ENCODE measurements at places on chromosomes 6 and 20.

GRCh38 chr20:43831481-43832065 is 83.1 kb upstream of the TOX2 start:
- DNase-seq, result no peak

DNA sequence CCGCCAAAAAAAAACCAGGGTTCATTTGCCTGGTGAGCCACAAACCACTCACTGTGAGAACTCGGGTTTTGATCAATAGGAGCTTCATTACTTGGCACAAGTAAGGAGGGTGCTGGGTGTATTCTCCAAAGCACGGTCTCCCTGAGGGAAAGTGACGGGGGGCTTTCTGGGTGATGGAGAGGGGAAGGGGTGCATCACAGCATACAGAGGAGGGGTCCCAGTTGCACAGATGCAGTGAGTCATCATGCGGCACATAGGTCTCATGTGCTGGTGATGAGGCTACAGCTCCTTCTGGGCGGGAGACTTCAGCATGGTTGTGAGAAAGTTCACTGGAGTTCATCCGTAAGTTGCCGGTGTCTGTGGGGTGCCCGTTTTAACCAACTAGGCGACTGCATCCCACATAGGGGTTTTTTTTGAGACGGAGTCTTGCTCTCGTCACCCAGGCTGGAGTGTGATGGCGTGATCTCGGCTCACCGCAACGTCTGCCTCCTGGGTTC is 36.2 kb downstream of the SUN5 start:
- DNase-seq, result no peak

DNA sequence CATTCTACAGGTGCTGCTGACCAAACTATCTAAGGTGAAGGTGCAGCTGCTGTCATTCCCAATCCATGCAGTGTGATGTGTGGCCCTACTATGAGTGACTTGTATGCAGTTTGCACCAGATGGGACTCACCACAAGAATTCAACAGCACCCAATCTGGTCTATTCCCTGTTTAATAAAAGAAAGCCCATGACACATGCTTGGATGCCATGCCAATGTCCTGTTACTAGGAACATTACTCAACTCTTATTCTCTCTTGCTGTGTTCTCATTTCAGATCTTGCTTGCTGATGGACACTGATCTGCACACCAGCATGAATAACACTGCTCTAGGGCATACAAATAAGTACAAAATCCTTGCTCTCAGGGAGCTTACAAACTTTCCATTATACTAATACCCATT is 221.6 kb upstream of the CDYL start:
- no peak for DNase-seq

DNA sequence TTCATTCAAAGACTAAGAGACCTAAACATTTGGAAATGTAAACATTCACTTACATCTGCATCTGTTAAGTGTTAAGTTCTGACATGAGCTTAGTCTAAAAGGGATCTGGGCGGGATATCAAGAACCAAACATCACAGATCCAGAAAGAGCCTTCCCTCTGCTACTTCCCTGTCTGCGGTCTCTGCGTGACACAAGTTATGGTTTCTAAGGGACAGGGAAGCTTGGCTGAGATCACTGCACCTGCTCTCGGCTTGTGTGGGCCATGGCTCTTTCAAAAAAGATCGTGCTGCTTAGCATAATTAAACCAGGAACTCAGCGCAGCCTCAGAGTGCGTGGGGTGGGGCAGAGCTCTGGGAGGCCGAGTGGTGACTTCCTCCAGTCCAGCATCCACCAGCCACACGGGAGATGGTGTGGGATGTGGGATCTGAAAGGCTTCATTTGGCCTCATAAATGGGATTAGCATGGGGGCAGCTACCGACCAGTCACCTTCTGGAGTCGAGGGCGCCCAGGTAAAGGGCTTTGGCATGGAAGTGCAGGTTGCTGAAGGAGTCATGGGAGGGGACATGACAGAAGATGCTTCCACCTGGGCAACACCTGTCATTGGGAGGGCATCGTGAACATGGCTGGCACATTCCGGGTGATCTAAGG is 16.7 kb upstream of the RAMACL start:
- DNase-seq, result no peak

DNA sequence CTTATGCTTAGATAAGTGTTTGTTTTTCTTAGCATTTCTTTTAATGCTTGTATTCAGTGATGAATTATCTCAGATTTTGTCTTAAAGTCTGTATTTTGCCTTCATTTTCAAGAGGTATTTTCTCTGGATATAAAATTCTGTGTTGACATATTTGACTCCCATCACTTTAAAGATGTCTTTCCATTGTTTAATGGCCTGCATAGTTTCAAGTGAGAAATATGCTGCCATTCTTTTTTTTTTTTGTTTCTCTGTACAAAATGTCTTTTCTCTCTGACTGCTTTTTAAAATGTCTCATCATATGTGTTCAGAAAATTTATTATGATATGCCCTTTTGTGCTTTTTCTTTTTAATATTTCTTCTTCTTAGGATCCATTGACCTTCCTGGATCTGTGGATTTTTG is 578.0 kb upstream of the NOX3 start:
- DNase-seq, result no peak

DNA sequence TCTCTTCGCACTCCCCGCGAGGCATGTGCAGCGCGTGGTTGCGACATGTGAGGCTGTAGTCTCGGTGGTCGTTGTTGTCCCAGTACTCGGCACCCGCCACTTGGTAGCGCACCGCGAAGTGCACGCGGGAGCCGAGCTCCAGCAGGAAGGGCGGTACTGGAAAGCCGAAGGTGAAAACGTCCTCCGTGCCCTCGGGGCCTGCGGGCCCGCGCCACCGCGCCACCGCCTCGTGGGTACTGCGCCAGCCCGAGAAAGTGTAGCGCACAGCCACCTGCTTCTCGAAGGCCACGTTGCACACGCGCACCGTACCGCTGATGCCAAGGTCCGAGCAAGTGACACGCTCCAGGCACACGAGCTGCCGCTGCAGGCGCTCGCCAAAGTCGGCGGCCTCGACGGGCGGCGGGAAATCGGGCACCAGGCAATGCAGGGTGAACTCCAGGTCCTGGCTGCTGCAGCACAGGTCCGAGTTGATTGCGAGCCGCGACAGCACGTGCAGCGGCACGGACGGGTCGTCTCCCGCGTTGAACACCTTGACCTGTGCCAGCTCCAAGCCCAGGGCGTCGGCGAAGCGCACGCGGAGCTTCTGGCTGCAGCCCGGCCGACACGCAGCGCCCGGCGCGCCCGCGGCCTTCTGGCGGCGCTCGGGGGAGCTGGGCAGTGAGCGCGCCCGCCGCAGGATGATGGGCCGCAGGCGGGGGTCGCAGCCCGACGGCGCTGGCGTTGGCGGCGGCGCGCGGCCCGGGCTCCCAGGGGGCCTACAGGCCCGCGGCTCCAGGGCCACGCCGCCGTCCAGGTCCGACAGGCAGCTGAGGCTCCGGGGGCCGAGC is 840 bp downstream of the PPP1R3D start:
- DNase-seq, result peak; percentile 49

DNA sequence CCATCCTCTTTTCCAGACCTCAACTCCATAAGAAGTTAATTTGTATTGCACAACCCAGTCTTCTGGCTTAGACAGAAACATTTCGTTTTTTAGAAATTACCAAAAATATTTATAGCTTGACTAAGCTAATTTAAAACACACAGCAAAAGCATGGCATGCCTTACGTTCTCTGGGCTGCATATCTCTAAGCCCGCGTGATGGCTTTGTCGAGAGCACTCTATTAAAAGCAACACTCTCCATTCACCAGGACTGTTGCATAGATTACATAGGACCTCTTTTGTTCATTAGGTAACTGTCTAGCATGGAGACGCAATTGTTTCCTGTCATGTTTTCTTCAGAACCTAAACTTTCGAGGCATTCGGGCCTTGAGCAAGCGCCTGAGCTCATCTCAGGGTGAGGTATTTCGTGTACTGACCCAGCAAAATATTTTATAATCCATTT is 104.5 kb downstream of the IBTK start:
- no peak for DNase-seq

DNA sequence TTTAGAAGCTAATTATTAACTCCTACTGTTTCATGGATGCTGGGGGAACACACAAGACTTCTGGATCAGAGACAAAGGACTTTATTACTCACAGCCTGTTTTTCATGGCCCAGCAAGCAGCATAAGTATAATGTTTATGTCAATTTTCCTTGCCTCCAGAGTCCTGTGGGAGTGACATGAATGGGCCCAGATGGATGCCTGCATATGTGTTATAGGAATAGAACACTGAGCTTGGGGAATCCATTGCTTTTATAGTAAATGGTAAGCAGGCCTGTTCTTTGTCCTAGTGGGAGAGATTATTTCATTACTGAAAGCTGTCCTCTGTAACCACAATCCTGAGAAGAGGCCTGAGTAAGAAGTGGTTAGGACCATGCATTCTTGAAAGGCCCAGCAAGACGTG is 25.6 kb downstream of the BLTP3A start:
- DNase-seq, result no peak

GRCh38 chr6:41763470-41763869 is 16.2 kb downstream of the FRS3 start:
- no peak for DNase-seq

DNA sequence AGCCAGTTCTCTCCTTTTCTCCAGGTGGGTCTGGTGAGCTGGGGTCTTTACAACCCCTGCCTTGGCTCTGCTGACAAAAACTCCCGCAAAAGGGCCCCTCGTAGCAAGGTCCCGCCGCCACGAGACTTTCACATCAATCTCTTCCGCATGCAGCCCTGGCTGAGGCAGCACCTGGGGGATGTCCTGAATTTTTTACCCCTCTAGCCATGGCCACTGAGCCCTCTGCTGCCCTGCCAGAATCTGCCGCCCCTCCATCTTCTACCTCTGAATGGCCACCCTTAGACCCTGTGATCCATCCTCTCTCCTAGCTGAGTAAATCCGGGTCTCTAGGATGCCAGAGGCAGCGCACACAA is 765 bp upstream of the CFB start:
- no peak for DNase-seq

GRCh38 chr6:26304797-26305640 is 60.0 kb upstream of the BTN3A2 start:
- DNase-seq, result peak; percentile 90

GRCh38 chr6:90496258-90497016 is 90.4 kb downstream of the MAP3K7 start:
- no peak for DNase-seq
